ENCODE measurements at places on chromosomes 1 and 21. TPM values are rescaled to one million over a fixed set of nuclear protein-coding genes. Genes with fewer than 3 reads are reported as not detected.

Gene AMY2B
- total RNA-seq = 3.7 TPM

DNA sequence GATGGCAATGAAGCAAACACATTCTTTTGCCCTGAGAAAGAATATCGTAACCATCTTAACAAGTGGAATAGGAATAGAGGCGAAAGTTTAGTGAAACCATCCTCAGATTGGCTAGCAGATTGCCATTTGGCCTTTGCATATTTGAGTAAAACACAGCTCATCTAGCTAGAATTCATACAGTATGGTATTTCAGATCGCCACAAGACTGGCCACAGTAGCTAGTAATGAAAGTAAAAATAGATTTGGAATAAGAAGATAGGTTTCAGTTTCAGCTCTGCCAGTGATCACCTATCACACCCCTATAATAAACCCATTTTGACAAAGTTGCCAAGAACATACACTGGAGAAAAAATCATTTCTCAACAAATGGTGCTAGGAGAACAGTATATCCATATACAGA is 294.9 kb downstream of the LRRIQ3 start:
- no peak for DNase-seq

DNA sequence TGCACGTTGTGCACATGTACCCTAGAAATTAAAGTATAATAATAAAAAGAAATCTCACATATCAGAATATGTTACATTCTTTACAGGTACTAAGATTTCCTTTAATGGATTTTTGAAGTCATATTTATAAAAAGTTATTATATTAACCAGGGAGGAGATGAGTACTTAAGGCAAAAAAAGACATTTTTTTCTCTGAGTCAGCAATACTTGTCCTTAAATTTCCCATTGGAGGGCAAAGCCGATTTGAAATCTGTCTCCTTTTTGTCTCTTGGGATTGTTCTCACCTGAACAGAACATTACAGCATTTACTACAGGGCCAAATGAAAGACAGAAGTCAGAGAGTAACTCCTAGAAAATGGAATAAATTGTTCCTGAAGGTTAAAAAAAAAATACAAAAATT is 26.3 kb upstream of the SLC16A1 start:
- DNase-seq = no peak

Gene SDE2
- 21.6 TPM for total RNA-seq

- no peak for DNase-seq
Observed at GRCh38 chr1:35881850-35882273, 1.1 kb upstream of the AGO1 start.

- DNase-seq = no peak
Observed at GRCh38 chr1:168960595-168960994, 145.9 kb upstream of the ATP1B1 start.

- no peak for DNase-seq
Observed at GRCh38 chr1:8712413-8713231, 104.8 kb downstream of the RERE start.

GRCh38 chr1:94334764-94335163 is 83.4 kb upstream of the ABCD3 start:
- no peak for DNase-seq

Gene PRKCZ
- 57.7 TPM for total RNA-seq

Gene RC3H1
- 47.2 TPM for total RNA-seq

GRCh38 chr21:25573409-25574206 is 33.7 kb downstream of the MRPL39 start:
- no peak for DNase-seq

GRCh38 chr21:36210779-36211659 is 54.4 kb downstream of the DOP1B start:
- DNase-seq = peak; percentile 56
